H1 (cell line): ENCODE measurements at places on chromosomes 1 and 21. TPM values are rescaled to one million over a fixed set of nuclear protein-coding genes. Genes with fewer than 3 reads are reported as not detected.

DNA sequence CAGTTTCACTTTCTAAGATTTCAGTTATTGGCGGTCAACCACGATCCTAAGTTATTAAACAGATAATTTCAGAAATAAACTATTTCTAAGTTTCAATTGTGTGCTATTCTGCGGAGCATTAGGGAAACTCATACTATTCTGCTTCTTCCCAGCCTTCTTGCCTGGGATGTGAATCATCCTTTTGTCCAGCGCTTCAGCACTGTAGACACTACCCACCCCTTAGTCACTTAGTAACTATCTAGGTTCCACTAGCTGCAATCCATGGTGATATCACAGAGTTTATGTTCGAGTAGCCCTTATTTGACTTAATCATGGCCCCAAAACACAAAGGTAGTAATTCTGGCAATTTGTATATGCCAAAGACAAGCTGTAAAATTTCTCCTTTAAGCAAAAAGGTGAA lies 279.9 kb upstream of the ADAMTS5 start:
- no peaks in the 10 kb centered on the region for H3K4me1 ChIP-seq
- H3K4me3 ChIP-seq = no peak overlapping the region
- H3K27me3 ChIP-seq = no peaks in the 10 kb centered on the region
- H3K36me3 ChIP-seq = no peaks in the 10 kb centered on the region
- DNase-seq = no peak

GRCh38 chr1:72547412-72547811 lies 265.1 kb upstream of the NEGR1 start:
- no peak overlapping the region for H3K27ac ChIP-seq
- H3K4me3 ChIP-seq = no peak overlapping the region
- H3K4me1 ChIP-seq = peaks cover 3% of the 10 kb centered on the region; the same call in 1 of the 2 replicates
- H3K27me3 ChIP-seq = no peaks in the 10 kb centered on the region
- DNase-seq = no peak
- H3K36me3 ChIP-seq = no peaks in the 10 kb centered on the region

GRCh38 chr1:183685112-183685713 lies 32.1 kb upstream of the APOBEC4 start:
- H3K4me3 ChIP-seq = no peak overlapping the region
- no peaks in the 10 kb centered on the region for H3K27me3 ChIP-seq
- no peak for DNase-seq
- no peak overlapping the region for H3K27ac ChIP-seq
- H3K36me3 ChIP-seq = no peaks in the 10 kb centered on the region

GRCh38 chr1:153541641-153542590 lies 1.2 kb upstream of the S100A5 start:
- no peaks in the 10 kb centered on the region for H3K27me3 ChIP-seq
- no peak overlapping the region for H3K27ac ChIP-seq
- no peak overlapping the region for H3K4me3 ChIP-seq
- no peak for DNase-seq
- H3K36me3 ChIP-seq = no peaks in the 10 kb centered on the region
- peaks cover 11% of the 10 kb centered on the region for H3K4me1 ChIP-seq

DNA sequence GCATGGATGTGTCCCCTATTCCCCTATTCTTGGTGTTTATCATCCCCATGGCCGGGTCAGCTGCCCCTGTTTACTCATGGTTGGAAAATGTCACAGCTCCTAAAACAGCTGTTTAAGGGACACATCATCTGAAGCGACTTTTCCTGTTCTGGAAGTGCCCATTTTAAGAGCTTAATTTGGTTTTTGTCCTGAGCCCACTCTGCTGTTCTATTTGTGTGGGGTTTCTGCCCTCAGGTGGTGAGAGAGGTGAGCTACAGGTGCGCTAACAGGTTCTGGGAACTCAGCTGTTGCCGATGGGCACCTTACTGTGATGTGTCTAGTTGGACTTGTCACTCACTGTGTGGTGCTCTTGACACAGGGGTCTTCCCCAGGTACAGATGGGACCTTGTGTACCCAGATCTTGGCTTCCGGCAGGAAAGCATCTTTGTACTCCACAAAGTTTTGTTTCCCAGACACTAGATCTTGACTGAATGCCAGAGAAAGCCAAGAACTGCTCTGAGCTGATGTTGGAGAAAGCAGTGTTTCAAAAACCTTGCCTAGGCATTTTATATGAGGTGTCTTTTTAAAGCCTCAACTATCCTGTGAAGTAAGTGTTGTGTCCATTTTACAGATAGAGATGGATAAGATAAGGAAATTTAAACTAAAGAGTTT lies 59.0 kb upstream of the CD1D start:
- no peaks in the 10 kb centered on the region for H3K27me3 ChIP-seq
- no peak overlapping the region for H3K4me3 ChIP-seq
- peak; percentile 75 for DNase-seq
- no peaks in the 10 kb centered on the region for H3K36me3 ChIP-seq

DNA sequence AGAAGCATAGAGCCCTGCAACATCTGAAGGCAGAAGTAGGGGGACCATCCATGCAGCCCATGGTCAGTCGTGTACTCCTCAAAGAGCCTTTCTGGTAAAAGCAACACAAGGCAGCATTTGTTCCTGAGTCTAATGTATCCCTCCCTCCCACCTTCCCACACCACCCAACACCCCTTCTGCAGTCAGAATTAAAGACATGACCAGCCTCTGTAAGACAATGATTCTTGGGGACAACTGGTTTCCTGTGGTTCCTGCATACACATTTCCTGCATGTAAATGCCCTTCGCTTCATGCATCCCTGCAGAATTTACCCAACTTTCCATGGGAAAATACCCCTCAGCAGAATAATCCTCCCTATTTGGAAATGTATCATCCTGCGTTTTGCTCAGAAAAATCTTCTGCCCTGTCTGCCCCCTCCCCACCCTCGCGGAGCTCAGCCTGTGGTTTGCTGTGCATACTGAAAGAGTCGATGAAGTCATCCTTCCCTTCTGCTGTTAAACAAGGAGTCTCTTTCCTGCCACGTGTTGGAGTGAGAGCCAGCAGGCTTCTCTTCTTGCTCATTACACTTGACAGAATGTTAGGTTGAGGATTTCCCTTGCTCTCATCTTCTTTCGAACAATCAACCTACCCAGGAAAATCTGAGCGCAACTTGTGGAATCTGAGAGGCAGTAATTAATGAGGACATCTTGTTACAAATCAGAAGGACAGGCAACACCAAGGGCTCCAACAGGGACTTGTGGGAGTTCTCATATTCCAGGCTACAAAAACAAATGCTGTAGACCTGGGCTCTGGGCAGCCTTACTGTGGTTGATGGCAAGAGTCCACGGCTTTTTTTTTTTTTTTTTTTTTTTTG lies 4.7 kb downstream of the TNN start:
- no peak for DNase-seq
- no peak overlapping the region for H3K27ac ChIP-seq
- no peaks in the 10 kb centered on the region for H3K27me3 ChIP-seq
- H3K4me1 ChIP-seq = peaks cover 13% of the 10 kb centered on the region
- no peaks in the 10 kb centered on the region for H3K36me3 ChIP-seq
- no peak overlapping the region for H3K4me3 ChIP-seq

DNA sequence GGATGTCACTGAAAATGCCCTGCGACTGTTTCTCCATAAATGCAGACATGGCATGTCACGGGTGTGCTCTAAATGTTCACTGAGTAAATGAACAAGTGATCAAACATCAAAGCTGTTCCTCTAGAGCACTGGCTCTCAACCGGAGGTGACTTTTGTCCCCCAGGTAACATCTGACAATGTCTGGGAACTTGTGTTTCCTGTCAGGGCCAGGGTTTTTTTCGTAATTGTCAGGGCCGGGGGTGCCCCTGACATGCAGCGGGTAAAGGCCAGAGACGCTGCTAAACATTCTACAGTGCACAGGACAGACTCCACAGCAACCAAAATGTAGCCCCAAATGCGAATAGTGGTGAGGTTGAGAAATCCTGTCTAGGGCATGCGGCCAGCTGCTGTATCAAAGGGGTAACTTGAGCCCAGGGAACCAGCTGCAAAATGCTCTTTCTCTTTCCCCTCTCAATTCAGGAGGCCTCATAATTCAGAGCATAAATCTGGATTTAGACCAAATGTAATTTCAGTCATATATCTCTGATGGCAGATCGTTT lies 2.0 kb downstream of the ALDH4A1 start:
- DNase-seq = no peak
- no peaks in the 10 kb centered on the region for H3K36me3 ChIP-seq
- H3K4me3 ChIP-seq = no peak overlapping the region
- no peaks in the 10 kb centered on the region; the same call in 1 of the 2 replicates for H3K27me3 ChIP-seq
- H3K4me1 ChIP-seq = peaks cover 3% of the 10 kb centered on the region

- H3K27me3 ChIP-seq = peaks cover 19% of the 10 kb centered on the region
- H3K36me3 ChIP-seq = no peaks in the 10 kb centered on the region
- DNase-seq = peak; percentile 75
- peak overlapping the region; percentile 47 for H3K4me3 ChIP-seq
Measured at GRCh38 chr1:182614796-182615454, 10.7 kb upstream of the RGS16 start.

DNA sequence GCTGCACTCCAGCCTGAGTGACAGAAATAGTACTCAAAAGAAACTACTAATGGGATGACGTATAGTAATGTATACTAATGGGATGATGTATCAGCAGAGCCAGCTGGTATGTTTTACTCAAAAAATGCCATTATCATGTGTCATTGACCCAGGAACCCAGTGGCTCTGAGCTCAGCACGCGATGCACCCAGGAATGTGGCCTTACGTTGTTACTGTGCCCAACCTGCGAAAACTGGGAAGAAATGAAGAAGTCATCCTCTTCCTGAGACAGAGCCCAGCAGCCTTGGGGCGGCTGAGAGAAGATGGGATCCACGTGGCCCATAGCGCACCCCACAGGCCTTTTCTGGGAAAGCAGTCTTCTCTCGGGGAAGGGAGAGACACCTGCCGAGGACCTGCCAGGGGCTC lies 8.8 kb downstream of the UBE2J2 start:
- H3K4me3 ChIP-seq = no peak overlapping the region
- H3K36me3 ChIP-seq = peaks cover 26% of the 10 kb centered on the region
- no peaks in the 10 kb centered on the region for H3K4me1 ChIP-seq
- DNase-seq = peak; percentile 84
- no peaks in the 10 kb centered on the region for H3K27me3 ChIP-seq

Gene TEKT2
- total RNA-seq = 1.3 and 1.6 TPM in 2 replicates

Gene CDC7
- total RNA-seq = 34.4 and 36.4 TPM in 2 replicates

Gene MASP2
- total RNA-seq = 0.90 and 1.2 TPM in 2 replicates

Gene WDR64
- not detected in 2 replicates for total RNA-seq

Gene TTC39A
- 3.6 and 5.5 TPM in 2 replicates for total RNA-seq

Gene LGR6
- 0.50 and 1.1 TPM in 2 replicates for total RNA-seq

Gene CYP4B1
- total RNA-seq = not detected in 2 replicates

Gene ACOT11
- total RNA-seq = 3.5 and 3.8 TPM in 2 replicates

Gene GJB3
- total RNA-seq = 0.93 and 1.1 TPM in 2 replicates

Gene FCRL6
- not detected in 2 replicates for total RNA-seq

Gene PITHD1
- 65.0 and 68.8 TPM in 2 replicates for total RNA-seq

Gene KIRREL1
- total RNA-seq = 39.0 and 41.8 TPM in 2 replicates

Gene RORC
- 0.52 and 0.54 TPM in 2 replicates for total RNA-seq
